ENCODE measurements at places on chromosomes 4 and X. TPM values are rescaled to one million over a fixed set of nuclear protein-coding genes. Genes with fewer than 3 reads are reported as not detected.

DNA sequence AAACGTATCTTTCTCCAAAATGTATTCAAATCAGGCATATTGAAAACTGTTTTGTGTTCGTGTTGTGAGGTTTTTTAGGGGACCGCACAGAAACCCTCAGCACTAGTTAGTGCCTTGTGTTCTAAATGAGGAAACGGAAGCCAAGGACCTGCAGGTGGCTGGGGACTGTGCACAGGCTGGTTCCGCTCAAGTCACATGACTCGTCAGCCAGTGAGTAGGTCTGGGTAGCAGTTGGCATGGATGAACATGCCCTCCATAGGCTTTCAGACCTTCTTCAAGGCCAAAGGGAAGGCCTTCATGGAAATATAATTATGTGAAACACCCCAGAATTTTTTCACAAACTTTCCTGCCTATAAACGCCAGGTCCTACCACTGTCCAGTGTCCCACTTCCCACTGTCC, 1.3 kb upstream of the F11 start:
- no peak for DNase-seq

DNA sequence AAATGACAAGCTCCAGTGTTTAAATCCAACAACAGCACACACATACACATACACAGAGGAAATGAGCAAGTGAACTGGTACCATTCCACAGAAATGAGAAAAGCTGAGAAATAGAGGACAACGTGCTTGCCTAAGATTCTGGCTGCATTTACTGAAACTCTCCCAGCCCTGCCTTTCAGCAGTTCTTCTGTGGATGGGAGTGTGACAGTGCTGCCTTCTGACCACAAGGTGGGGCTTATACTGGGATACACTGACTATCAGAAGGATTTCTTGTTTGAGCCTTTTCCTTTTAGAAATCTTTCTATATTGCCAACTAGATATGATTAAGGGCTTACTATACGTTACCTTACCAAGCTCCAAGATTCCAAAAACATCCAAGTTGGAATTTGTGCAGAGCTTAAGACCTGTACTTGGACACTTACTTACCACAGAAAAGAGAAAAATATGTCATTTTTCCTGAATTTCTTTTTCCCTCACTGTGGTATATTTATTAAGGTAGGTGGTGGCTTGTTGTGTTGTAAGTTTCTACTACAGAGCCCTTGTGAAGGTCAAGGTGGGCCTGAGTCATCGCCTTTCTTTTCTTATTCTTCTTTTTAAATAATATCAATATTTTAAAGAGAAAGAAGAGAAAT, 10.7 kb upstream of the CXCL8 start:
- DNase-seq, result peak; percentile 30

GRCh38 chr4:33772582-33772981, 2471.7 kb downstream of the ARAP2 start:
- no peak for DNase-seq

GRCh38 chr4:184440595-184441358, 33.6 kb downstream of the IRF2 start:
- DNase-seq, result no peak

- no peak for DNase-seq
These were observed 725.5 kb upstream of the ATOH1 start for GRCh38 chr4:93103042-93103441.

Gene PHOX2B
- not detected for total RNA-seq

- DNase-seq, result no peak
These were observed 3.9 kb downstream of the MTHFD2L start for GRCh38 chr4:74161666-74162450.

DNA sequence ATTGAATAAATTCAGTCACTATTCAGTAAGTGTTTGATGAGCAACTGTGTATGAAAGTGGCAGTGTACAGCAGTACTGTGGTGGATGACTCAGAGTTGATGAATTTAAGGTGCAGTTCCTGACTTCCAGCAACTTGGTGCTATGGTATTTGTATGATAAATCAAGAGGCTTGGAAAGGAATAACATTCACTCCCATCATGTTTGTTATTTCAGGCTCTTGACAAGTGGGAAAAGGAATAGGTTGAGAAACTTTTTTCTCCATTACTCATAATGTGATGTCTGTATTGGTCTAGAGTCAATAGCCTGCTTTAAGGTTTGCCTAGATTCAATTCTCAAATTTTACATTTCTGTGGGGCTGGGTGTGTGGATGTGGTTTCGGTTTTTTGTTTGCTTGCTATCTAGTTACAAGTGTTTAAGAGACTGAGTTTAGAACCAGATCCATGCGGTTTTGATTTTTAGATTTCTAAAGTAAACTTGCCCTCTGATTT, 35.1 kb upstream of the CYP2U1 start:
- DNase-seq, result no peak

Gene ITIH6
- not detected for total RNA-seq

DNA sequence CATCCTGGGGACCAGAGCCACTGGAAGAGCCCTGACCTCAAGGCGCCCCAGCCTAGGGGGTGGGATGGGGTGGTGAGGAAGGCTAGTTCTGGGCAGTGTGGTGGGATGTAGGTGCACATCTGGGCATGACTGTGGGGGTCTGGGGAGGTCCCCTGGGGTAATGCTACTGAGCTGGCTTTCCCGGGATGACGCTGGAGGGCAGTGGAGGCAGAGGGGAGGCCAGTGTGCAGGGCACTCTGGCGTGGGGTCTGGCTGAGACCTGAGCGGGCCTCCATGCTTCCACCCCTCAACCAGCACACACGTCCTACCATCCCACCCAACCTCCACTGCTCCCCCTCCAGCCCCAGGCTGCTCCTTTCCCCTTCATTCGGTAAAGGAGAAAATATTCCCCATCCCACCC, 4.8 kb upstream of the SH3BP2 start:
- DNase-seq, result no peak

Gene PRR32
- not detected for total RNA-seq

DNA sequence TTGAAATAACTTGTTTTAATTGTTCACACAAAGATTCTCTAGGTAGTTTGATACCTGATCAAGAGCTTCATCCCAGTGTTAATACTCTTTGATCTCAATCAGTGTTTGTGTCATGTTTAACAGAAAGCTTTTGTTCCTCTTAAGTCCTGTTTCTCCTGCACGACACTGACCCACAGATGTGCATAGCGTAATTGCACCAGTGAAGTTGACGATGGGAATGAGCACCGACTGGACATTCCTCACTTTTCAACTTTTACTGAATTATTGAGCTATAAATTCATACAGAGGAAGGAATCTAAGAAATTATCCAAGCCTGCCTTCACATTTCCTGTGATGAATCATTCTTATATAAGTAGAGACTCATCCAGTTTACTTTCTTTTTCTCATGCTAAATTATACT, 878.7 kb upstream of the TENM3 start:
- no peak for DNase-seq

DNA sequence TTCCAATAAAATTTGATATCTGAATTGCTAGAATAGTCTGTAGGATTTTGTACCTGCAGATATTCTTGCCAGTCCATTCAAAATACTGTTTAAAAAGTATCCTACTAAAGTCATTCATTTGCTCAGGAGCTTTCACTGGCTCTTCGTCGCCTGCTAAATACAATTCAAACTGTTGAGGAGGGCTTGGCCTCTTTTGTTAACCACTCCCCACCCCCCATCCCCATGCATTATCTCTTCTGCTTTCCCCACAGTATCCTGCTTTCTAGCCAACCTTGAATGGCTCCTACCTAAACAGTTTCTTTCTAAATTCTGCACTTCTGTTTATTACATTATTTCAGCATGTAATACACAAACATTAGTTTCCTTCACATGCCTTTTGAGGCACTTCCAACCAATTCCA, 230.8 kb downstream of the CPE start:
- no peak for DNase-seq

DNA sequence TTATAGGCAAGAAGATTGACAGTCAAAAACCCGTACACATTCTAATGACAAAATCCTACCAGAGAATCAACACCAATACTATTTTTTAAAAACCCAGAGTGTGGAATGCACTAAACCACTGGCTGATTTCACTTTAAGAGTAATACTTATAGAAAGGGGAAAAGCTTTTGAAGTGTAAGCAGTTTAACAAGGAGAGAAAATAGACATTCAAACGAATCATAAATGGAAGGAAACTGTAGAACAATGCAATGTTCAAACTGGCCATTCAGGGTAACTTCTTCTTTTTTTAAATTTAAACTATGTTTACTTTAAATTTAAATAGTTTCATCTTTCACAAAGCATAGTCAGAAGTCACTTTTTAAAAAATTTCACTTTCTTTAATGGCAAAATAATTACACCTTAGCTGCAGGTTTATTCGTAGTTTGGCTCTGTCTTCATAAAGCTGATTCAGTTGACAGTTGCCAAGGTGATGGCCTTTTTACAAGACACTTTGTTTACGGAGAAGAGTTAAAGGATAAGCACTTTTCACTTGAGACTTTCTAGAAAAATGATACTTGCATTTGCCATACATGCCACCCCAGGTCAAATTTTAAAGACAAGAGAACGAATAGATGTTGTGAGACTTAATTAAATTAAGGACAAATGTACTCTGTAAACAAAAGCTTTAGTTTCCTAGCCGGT, 82.4 kb upstream of the KLF3 start:
- no peak for DNase-seq

- DNase-seq, result no peak
These were observed 532.9 kb upstream of the FTHL17 start for GRCh38 chrX:31604629-31605221.

Gene FAM53A
- total RNA-seq, result 24.1 TPM

Gene EFHC2
- total RNA-seq, result not detected

- peak; percentile 35 for DNase-seq
These were observed 2.3 kb upstream of the SLBP start for GRCh38 chr4:1714303-1715001.

Gene CSN1S1
- not detected for total RNA-seq

DNA sequence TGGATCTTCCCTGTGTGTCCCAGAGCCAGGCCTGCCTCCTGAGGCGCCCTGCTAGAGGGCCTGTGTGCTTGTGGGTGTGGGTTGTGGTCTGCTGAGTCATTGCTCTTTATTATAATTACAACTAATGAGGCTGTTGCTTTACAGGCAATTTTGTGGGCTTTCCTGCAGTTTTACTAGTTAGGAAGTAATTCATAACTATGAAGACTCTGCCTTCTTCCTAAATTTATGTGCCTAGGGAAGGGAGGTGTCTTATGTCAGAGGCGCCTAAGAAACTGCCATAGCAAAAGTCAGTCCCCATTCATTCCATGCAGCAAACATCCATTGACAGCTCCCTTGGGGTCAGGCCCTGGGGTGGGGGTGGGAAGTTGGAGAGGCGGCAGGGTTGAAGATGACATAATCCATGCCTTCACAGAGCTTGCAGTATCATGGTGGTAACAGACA, 359.2 kb downstream of the IDS start:
- no peak for DNase-seq

Gene LRP2BP
- not detected for total RNA-seq

GRCh38 chr4:152983221-152983620, 47.1 kb downstream of the FHDC1 start:
- no peak for DNase-seq

Gene TMPRSS11A
- total RNA-seq, result not detected

DNA sequence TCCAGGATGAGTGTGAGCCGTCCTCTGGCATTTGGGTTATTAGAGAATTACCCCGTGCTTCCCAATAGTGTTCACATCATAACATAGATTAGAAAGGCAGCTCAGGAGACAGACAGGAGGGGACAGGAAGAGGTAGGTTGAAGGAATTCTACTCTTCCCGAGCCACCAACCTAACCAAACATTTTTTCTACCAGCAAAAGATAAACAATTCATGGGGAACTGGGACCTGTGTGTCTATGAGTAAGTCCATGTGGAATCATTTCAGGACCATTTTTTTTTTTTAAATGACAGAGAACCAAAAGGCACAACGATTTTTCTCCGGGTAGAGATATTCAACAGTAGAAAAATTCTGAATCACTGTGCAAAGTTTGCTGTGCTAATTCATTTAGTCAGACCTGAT, 174.2 kb upstream of the ETNPPL start:
- DNase-seq, result no peak

Gene ACOX3
- 41.8 TPM for total RNA-seq

- DNase-seq, result no peak
These were observed 14.0 kb upstream of the PITX2 start for GRCh38 chr4:110636680-110637407.

Gene SMIM31
- total RNA-seq, result not detected

DNA sequence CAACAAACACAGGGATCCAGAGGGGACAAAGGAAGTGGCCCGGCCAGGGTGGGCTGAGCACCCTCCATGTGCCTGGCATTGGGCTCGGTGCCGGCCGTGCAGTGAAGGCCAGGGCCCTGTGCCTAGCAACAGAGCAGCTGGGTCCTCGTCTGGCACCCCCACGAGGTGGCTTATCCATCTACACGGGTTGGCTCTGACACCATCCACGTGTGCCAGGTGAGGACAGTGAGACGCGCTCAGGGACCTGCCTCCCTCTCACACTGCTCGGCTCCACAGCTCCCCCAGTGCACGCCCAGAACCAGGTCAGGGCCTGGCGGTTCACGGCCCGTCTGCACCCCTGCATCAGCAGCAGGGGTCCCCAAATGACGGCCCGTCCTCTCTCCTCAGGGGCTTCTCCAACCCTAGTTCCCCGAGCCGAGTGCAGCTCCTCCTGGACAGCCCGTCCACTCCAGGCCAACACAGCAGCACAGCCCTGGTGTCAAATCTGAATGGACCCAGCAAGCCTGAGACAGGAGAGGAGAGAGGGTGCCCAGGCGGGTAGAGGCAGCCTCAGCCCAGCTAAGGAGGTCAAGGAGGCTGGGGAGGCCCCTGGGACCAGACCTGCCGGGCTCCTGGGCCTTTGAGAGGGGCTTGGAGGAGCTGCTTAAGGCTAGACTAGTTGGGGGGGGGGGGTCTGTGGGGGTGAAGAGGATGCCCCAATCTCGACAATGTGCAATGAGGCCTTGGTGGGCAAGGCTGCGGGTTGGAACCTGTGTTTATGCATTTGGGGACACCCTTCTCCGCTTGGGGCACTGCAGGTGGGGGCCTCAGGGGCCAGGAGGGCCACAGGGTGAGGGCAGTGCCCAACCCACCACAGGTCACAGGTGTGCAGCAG, 113.6 kb downstream of the FAM53A start:
- DNase-seq, result no peak

Gene MCF2
- total RNA-seq, result not detected

Gene SSX2B
- not detected for total RNA-seq

- no peak for DNase-seq
These were observed 275.8 kb upstream of the IL1RAPL1 start for GRCh38 chrX:28311466-28311865.

GRCh38 chrX:150573702-150574101, 5.3 kb downstream of the MTM1 start:
- no peak for DNase-seq

Gene ARMCX1
- total RNA-seq, result 0.25 TPM

DNA sequence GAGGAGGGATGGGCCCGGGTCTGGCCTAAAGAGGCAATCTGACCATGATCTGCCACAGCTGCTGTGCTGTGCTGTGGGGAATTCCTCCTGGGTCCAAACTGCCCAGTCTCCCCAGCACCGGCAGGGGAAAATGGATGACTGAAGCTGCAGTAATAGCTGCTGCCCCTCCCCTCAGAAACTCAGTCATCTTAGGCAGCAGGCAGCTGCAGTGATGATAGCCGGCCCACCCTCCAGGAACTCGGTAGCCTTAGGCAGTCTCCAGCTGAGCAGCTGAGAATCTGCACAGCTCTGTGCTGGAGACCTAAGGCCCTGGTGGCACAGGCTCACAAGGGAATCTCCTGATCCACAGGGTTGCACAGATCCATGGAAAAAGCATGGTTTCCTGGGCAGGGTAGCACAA, 113.4 kb upstream of the USP38 start:
- DNase-seq, result no peak

Gene GRIA3
- not detected for total RNA-seq

GRCh38 chrX:123731258-123731986, 1.4 kb downstream of the THOC2 start:
- no peak for DNase-seq

All from G401 (cell line).